ENCODE measurements at places on chromosomes 5 and 9.

GRCh38 chr9:7579351-7579750, 220.2 kb downstream of the DMAC1 start:
- no peak for DNase-seq

DNA sequence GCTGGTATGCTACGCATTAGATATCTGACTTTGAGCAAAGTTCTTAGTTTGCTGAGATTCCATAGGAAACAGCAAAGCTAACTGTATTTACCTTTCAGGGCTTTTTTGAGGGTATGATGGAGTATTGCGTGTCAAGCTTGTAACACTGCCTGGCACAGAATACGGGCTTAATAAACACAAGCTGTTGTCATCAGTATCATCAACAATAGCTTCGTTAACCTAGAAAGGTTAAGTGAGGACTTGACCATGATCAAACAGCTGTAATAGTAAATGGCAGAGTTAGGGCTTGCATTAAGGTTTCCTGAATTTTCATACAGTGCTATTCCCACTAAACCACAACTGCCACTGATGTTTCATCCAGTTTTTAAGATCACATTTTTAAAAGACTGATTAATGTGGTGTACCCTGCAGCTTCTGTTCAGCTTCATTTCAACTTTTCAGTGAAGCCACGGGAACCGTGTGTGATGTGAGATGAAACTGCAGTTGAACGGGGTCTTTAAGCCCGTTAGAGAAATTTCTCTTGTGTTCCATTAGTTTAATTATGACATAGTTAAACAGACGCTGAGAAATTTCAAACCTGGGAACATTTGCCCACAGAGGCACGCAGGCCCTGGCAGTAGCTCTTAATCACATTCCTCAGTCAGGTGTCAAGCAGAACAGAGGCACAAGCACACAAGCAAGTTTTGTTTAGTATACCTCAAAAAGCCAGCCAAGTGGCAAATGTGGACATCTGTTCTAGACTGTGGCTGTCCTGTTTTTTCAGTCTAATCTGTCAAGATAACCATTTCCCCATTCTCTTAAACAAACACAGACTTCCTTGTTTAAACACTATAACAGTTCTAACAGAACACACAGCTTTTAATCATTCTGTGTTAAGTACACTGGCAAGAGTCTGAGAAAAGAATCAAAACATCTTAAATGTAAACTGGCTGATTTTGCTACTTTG, 147.1 kb downstream of the ZNF608 start:
- DNase-seq: peak; percentile 75

DNA sequence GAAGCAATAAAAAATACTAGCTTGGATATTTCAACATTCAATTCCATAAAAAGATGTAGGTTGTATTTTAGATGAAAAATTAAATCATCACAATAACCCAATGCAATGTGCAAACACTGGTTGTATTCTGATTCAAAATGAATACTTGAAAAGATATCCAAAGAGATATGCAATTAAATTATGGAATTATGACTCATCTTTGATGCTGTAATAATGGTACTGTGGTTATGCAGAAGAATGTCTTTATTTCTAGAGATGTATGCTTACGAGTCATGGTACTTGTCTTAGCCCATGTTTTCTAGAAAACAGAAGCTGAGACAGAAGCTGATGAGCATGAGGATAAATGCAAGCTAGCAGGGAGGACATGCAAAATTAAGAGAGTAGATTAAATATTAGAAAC, 1941.4 kb upstream of the NUDT12 start:
- DNase-seq: peak; percentile 36

DNA sequence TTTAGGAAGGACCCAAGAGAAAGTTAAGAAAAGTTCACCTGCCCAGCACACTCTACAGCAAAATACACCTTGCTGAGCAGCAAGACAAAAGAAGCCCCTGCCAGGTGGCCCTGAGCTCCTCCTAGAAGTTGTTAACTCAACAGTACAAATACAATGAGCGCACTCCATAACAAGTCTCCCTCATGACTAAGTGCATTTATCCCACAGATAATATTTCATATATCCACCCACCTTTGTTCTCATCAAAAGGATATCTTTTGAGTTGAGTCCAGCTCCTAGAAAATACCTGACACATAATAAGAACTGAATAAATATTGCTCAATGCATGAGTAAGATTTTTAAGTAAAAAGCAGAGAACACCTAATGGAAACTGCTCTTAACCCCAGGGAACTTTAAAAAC, 73.3 kb downstream of the ABCA1 start:
- no peak for DNase-seq

DNA sequence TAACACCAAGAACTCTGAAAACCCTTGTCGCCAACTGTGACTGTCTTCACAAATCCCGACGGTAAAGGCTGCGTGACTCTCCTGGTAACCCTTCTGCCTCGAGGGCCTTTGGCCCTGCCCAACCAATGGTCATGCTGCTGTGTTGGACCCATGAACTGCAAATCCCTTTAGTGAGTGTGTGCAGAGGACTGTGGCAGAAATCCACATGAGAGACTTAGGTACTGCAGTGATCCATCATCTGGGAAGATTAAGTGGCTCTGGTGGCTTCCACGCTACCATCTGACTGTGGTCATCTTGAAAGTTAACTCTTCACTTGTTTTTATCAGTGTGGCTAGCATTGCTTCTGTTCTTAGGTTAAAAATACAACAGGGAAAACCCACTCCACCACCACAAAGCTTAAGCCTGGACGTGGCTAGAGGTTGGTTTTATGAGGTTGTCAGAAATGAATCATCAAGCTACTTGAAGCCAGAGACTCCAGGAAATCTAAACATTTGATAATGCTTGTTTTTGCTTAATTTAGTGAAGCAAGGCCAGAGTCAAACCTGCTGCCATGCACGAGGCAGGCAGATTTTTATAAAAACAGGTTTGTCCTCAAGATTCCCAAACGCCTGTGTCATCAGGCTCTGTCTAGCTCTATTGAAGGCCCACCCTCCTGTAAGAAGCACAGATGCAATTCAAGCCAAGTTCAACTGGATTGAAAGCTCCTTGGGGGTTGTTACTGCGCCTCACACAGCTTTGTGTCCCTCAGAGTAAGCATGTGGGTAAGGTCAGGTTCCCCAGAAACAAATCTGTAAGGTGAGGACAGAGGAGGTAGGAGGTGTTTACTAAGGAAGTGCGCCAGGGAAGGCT, 52.7 kb upstream of the ERCC6L2 start:
- peak; percentile 93 for DNase-seq
